ENCODE measurements at places on chromosomes 2 and 18.

GRCh38 chr18:21632393-21632792, 20.3 kb downstream of the SNRPD1 start:
- no peak for DNase-seq

GRCh38 chr2:235685024-235685721, 191.3 kb downstream of the AGAP1 start:
- DNase-seq = no peak

DNA sequence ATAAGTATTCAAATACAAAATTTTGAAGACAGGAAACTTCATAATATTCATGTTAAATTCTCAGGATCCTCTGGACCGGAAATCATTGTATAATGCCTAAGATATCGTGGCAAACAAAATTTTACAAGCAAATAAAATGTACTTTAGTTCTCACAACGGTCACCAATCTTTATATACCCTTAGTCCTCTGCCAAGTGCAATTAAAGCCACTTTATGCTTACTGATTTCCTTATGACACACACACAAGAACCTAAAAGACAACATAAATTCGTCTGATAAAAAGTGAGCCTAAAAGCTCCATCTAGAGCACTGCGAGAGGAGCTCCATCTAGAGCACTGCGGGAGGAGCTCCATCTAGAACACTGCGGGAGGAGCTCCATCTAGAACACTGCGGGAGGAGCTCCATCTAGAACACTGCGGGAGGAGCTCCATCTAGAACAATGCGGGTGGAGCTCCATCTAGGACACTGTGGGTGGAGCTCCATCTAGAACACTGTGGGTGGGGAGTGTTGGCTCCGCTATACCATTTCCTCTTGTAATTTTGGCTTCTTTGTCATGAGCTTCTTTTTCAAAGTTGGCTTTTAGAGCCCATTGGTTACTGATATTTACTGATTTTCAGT, 15.9 kb downstream of the ATP8B1 start:
- DNase-seq = no peak

- no peak for DNase-seq
These were observed 18.8 kb upstream of the TNS1 start for GRCh38 chr2:218021536-218022071.

GRCh38 chr2:196546151-196546919, 93.2 kb upstream of the CCDC150 start:
- no peak for DNase-seq

- no peak for DNase-seq
These were observed 449.2 kb upstream of the TNP1 start for GRCh38 chr2:217309056-217309455.

DNA sequence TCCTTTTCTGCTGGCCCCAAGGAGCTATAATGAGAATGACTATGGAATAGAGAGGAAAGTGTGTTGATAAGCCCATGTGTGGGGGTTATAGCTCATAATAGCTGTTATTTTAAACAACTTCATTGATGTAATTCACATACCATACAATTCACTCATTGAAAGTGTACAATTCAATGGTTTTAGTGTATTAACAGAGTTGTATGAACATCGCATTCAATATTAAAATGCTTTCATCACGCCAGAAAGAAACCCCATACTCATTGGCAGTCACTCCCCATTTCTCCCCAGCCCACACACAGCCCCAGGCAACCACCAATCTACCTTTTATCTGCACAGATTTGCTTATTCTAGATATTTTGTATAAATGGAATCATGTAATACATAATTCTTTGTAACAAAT, 139.6 kb upstream of the CYP1B1 start:
- DNase-seq = no peak

GRCh38 chr2:54261537-54261936, 5.5 kb upstream of the TSPYL6 start:
- DNase-seq = no peak

GRCh38 chr2:4903656-4904348, 788.4 kb upstream of the SOX11 start:
- DNase-seq = no peak
